ENCODE measurements at places on chromosomes 2 and 18.

DNA sequence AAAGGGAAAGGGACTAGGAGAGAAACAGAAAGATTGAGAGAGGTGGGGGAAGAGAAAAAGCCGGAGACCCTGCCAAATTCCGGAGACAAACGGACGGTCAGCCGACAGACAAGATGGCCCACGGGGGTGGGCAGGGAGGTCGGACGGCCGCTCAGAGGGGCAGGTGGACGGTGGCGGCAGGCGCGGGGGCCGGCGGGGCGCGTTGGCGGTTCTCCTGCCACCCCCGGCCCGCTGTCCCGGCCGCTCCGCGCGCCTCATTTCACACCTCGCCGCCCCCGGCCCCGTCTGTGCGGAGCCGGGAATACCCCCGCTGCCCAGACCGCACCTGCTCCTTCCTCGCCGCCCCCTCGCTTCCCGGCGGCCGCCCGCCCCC lies 935 bp downstream of the SLC30A3 start:
- DNase-seq: no peak

DNA sequence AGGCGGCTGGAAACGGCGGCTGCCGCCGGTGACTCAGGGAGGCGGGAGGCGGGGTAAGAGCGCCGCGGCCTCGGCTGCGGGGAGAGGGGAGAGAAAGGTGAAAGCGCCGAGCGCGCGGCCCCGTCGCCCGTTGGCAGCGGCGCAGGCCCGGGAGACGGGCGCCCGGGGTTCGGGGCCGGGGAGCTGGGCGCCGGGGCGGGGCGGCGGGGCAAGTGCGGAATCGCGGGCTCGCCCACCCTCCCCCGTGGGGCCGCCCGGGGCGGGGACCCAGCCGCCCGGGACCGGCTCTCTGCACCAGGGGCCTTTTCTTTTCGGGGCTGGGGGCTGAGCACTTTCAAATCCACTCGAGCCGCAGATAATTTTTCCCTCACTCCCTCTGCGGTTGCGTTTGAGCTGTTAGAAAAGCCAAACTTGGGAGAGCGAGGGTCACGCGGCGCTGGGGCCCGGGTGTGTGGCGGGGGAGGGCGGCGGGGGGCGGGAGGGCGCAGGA lies 266 bp downstream of the KDM3A start:
- no peak for DNase-seq

- no peak for DNase-seq
These were observed 165.9 kb downstream of the ST6GAL2 start for GRCh38 chr2:106720026-106720425.

- no peak for DNase-seq
These were observed 4.2 kb upstream of the USP14 start for GRCh38 chr18:154151-154550.

GRCh38 chr2:163970058-163970813 lies 234.4 kb upstream of the FIGN start:
- DNase-seq: no peak

- DNase-seq: no peak
These were observed 101.6 kb upstream of the XPO1 start for GRCh38 chr2:61639721-61640120.

GRCh38 chr2:37774976-37775907 lies 103.8 kb upstream of the CDC42EP3 start:
- no peak for DNase-seq

DNA sequence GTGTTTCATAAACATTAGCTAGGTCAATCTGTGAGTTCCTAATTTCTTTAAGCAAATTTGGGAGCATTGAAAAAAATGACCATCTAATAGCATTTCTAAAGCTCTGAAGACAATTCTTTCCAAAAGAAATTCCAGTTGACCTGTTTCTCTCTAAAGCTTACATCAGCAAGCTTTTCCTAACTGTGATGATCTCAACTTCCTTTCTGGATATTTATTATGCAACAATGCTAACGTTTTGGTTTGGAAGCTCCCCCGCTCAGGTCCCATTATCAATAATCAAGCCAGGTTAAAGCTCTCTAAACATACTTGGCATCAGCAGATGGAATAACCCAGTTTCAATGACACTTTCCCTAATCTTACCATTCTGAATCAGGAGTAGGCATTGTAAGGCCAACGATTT lies 196.3 kb upstream of the TANK start:
- DNase-seq: no peak

- no peak for DNase-seq
These were observed 23.0 kb upstream of the TAF1B start for GRCh38 chr2:9820020-9820973.

DNA sequence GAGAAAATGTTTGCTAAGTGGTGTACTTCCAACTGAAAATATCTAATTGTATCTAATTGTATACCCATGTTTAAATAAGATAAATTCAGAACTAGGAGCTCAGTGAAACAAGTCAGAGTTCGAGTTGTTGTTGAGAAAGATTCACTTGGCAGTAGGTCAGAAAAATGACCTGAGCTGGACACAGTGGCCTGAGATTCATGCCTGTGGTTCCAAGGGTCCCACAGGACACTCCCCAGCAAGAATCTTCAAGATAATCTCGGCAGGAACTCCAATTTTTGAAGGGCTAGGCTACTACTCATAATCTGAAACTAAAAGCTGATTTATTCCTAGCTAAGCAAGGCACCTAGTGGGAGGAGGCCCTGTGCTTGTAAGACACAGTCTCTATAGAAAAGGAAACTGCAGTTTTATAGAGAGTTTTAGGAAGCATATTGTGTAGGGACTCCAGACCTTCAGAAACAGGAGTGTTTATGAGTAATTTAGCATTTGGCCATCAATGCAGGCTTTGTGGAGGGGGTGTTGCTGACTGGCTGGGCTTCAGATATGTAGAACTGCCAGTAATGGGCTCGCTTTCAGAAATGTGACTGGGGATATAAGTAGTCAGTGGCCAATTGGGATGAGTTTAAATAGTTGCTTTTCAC lies 43.2 kb downstream of the SP140 start:
- peak; percentile 71 for DNase-seq

GRCh38 chr2:220660277-220661145 lies 911.6 kb downstream of the EPHA4 start:
- DNase-seq: no peak

- DNase-seq: no peak
These were observed 18.4 kb downstream of the PREPL start for GRCh38 chr2:44342854-44343253.

GRCh38 chr2:78304678-78305077 lies 720.8 kb upstream of the REG3G start:
- DNase-seq: no peak

DNA sequence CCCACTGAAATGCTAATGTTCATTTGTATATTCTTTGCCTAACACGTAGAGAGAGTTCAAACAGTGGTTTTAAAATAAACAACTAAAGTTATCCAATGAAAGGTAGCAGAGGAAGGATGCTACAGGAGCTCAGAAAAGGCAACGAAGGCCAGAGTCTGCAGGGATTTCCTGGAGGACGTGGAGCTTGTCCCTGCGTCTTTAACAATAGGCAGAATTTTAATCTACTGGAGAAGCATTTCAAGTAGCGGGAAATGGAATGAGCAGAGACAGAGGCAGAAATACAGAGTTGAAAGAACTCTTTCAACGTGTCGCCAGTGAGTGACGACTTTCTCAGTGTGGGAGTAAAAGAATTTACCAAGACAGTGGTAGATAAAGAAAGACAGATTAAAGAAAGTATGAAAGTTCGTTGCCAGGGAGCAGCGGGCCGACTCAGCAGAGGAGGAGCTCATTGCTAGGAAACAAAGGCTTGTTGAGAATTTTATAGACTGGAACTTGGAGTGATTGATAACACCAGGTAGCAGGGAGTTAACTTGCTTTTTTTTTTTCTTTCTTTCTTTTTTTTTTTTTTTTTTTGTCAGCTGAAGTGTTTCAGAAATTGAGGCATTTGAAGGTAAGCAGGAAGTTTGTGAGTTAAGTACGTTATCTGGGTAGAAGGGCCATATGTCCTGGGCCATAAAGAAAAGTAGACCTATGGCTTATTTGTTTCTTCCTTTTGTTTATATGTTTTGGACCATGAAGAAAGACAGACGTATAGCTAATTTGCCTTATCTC lies 625 bp upstream of the NBAS start:
- DNase-seq: peak; percentile 20

GRCh38 chr2:205755923-205756322 lies 73.6 kb downstream of the NRP2 start:
- no peak for DNase-seq

GRCh38 chr2:19484736-19485135 lies 126.3 kb upstream of the OSR1 start:
- no peak for DNase-seq

GRCh38 chr18:34085140-34085739 lies 139.5 kb downstream of the NOL4 start:
- DNase-seq: no peak

DNA sequence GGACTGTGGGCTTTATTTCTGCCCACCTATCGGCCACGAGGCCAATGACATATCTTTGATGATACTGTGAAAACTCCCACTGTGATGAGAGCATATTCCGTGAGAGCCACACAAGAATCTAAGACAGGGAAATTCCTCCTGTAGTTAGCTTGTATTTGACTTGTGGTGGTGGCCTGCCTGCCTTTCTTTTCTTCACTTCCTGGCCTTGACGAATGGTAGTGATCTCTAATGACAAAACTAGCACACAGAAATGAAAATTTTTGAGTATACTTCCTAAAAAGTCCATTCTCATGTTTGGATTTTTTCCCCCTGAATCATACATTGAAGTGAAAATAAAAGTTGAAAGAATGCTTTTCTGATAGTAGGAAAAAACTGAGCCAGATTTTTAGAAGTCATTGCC lies 94.4 kb downstream of the MGAT5 start:
- DNase-seq: no peak

DNA sequence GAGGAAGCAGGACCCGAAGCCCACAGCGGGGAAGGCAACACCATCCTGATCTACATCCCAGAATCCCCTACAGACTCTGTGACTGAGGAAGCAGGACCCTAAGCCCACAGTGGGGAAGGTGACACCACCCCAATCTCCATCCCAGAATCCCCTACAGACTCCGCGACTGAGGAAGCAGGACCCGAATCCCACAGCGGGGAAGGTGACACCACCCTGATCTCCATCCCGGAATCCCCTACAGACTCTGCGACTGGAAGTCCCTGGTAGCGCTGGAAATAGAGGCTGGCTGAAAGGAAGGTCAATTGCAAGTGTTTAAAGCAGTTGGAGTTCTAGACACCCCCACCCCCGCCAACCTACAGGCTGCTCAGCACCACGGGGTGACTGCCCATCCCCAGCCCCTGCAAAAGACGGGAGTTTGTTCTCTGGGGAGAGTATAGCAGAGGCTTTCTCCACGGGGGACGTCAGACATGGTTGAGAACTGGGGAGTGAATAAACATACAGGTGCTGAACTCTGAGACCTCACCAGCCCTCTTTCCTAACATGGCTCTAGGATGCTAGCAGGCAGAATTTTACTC lies 21.0 kb downstream of the CIB4 start:
- no peak for DNase-seq

DNA sequence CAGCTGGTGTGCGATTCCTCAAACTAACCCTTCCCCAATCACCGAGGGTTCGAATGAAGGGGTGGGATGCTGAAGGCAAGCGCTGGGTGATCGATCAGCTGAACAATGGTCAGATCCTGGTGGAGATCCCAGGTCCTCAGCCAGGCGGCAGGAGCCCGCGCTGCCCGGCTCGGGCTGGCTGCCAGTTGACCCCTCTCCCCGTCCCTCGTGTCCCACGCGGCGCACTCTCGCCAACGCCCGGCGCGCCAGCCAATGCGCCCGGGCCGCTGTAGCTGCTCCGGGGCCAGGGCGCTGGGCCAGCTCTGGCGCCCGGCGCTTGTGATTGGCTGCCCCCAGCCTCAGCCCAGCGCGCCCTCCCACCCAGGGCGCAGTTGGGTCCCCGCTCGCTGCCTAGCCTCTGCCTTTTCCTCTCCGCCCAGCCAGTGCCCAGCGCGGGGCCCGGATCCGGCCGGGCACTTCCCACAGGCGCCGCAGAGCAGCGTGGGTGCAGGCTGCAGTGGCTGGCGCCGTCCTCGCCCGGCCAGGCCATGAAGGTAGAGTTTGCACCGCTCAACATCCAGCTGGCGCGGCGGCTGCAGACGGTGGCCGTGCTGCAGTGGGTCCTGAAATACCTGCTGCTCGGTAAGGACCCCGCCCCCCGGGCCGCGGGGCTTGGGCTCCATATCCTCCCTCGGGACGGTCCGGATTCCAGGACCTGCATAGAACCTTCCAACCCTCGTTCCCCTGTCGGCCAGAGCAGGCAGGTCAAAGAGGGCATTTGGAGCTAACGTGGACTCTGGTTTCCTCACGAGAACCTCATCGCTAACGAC lies at the start of gene MOGAT1:
Gene MOGAT1 (plus strand): TSS at position 400 of the 809 bp plus-strand sequence. CDS start 128 bp downstream, at position 528.
- DNase-seq: no peak

DNA sequence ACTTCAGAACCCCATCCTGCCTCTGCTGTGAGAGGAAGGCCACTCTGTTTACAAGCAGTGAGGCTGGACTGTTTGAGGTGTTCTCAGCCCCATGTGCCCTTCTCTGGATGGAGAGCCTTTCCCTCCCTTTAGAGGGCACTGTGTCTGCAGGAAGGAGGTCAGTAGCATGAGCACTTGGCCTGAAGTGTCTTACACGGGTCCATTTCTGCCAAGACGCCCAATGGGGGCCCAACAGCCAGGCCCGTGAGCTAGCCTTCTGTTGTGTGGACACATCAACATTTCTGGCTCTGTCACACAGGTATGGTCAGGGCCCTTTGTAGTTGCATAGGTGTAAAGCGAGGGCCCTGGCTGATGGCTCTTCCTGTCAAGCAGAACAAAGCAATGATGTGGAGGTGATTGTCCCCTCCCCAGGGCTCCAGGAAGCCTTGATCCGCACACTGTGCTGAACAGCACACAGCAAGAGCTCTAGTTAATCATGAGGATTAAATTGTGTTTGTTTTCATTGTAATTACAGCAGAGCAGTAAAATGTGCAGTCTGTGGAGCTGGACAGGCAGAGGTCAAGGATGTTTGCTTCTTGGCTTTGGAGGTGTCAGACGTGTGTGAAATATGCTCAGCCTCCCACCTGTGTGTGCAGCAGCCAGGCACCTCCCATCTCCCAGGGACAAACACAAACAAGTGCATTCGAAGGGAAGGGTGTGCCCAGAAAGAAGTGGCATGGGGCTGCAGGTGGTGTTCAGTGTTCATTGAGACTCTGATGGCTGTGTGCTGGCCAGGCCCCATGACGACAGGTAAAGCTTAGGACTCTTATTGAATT lies 132.1 kb downstream of the SH3RF3 start:
- peak; percentile 7 for DNase-seq

GRCh38 chr2:37323781-37324535 lies 675 bp downstream of the PRKD3 start:
- peak; percentile 44 for DNase-seq

DNA sequence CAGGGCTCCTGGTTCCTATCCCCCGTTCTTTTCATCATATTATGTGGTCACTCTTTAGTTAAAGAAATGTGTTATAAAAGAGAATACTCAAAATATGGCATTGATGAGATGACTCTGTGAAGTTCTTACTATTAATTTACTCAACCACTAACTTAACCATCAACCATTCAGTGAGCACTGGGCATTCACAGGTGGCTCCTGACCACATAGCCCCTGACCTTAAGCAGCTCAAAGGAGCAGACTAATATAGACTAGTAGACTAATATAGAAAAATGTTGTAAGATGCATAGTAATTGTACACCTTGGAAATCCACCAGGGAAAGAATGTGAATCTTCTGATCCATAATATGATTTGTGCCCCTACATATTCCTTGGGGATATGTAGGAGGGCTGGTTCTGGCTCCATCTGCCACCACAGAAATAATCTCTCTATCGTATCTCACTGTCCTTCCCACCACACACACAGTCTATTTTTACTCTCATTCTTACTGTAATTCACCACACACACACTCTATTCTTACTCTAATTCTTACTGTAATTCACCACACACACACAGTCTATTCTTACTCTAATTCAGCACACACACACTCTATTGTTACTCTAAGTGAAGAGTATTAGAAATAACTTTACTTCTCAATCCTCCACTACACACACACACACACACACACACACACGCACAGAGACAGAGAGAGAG lies 188.9 kb upstream of the ITGA4 start:
- DNase-seq: peak; percentile 9

All from activated CD4-positive, alpha-beta T cell treated with anti-CD3 and anti-CD28 coated beads, Interleukin-10, Interleukin-2, amounts not matched to agents 100 ng/mL and 50 ng/mL, durations not matched to agents 16 hours and 8 hours (primary cell).